CD4-positive, alpha-beta T cell treated with Interleukin-2 at 100 ng/mL for 4 hours (primary cell): ENCODE measurements at places on chromosomes 5 and 9.

DNA sequence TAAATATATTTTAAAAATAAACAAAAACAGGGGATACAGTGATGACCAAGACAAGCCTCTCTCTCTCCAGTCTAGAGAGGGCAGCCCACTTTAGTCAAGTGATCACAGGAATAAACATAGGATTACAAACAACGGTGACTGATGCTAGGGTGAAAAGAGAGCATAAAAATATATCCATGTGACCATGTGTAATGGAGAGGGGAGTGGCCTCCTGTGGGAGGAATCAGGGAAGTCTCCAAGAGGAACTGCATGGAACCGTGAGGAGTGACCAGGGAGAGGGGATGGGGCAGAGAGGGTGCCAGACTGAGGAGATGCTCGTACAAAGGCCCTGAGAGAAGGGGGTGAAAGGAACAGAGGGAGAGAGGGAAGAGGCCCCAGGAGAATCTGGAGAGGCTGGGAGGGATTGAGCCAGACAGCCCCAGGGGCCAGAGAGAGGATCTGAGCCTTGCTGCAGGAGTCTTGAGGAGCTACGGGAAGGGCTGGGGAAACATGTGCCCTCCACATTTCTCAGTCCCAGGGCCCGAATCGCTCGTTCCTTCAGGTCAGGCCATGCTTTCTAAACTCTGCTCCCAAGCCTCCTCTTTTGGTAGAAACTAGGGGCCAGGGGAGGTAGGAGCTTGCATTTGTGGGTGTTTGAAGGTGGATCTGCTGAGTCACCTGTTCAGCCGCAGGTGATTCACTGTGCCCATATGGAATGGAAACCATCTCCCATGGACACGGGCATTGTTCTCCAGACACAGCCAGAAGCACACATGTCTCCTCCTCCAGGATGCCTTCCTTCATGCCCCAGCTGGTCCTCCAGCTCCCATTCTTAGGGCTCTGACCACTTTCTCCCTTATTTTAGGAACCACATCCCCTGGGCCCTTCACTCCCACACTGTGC, 63.8 kb downstream of the PAX5 start:
- DNase-seq: no peak

DNA sequence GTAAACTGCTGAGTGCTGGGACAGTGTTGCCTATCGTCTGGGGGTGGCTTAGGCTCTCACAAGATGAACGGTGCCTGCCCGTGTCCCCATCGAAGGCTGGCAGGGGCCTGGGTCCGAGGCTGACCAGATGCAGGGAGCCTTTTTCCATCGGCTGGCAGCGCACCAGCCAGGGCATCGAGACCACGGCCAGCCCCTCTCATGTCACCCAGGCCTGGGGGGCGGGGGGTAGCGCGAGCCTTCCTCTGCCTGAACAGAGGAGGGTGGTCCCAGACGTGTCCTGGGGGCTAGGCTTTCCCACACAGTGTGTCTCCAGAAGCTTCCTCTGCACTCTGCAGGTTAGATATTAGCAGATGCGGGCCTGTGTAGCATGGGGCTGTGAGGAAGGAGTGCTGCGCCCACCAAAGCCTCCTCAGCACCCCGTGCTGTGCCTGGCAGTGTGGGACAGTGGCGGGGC, 17.3 kb downstream of the FGD3 start:
- DNase-seq: no peak

DNA sequence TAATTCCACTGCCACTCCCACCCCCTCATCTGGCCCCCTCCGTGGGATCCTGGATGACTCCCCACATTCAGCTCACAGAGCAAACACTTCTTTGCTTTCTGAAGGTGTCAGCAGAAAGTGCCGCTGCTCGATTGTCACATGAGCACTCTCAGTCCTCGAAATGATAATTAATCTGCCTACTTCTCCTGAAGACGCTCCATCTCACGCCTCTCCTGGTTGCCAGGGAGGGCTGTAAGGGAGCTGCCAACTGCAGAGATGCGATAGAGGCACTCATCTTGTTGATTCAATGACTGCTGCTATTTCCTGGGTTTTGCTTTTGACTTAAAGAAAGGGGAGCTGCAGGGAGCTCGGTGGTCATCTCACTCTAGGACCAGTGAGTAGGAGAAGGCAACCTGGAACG, 206.5 kb downstream of the DAB2IP start:
- DNase-seq: no peak

DNA sequence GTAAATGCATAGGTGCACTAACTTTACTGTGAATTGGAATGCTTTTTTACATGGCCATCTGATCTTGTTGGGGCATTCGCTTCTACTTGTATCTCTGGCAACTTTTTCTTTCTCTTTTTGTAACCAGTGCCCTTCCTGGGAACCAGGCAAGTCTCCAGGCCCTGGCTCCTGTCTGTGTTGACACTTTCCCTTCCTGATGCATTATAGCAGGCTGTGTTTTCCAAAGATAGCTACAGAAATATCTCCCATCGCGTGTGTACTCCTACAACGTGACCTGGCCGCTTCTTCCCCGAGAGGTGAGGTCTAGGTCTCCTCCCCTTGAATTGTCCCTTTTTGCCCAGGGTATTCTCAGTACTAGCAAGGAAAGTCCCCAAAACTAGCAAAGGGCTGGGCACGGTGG, 81.1 kb upstream of the SPIN1 start:
- DNase-seq: no peak

- DNase-seq: no peak
Observed at GRCh38 chr9:12784461-12785259, 9.8 kb downstream of the LURAP1L start.

GRCh38 chr9:8733131-8733954, 933.8 kb upstream of the DMAC1 start:
- DNase-seq: no peak

DNA sequence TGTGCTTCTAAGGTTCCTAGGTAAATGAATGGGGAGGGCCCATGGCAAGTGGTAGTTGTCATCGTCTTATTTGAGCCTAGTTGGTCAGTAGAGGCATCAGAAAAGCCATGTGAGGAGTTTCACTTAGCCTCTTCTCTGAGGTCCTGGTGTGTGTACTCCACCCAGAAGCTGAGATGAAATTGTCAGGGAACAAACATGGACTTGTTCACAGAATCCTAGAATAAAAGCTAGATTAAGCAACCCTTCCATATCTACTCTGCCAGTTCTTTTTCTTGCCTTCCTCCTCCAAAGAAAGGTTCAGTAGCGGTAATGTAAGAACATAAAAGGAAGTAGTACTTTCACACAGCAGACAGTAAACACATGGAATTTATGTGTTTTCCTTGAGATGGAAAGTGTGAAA, 70.4 kb downstream of the ARHGAP26 start:
- DNase-seq: no peak

- no peak for DNase-seq
Observed at GRCh38 chr5:96321345-96321744, 111.7 kb downstream of the PCSK1 start.

- no peak for DNase-seq
Observed at GRCh38 chr9:131579789-131580211, 34.5 kb downstream of the PRRT1B start.

GRCh38 chr9:135098400-135099105, 11.1 kb downstream of the OLFM1 start:
- no peak for DNase-seq

DNA sequence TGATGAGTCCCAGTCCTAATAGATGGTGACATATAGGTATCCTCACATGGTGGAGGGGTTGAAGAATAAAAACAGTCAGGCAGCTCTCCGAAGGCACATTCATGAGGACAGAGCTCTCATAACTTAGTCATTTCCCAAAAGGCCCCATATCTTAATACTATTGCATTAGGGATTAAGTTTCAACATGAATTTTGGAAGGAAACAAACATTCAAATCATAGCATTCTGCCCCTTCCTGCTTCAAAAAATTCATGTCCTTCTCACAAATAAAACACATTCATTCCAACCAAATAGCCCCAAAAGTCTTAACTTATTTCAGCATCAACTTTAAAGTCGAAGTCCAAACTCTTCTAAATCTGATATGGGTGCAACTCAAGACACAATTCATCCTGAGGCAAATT, 277.2 kb upstream of the NR4A3 start:
- no peak for DNase-seq

DNA sequence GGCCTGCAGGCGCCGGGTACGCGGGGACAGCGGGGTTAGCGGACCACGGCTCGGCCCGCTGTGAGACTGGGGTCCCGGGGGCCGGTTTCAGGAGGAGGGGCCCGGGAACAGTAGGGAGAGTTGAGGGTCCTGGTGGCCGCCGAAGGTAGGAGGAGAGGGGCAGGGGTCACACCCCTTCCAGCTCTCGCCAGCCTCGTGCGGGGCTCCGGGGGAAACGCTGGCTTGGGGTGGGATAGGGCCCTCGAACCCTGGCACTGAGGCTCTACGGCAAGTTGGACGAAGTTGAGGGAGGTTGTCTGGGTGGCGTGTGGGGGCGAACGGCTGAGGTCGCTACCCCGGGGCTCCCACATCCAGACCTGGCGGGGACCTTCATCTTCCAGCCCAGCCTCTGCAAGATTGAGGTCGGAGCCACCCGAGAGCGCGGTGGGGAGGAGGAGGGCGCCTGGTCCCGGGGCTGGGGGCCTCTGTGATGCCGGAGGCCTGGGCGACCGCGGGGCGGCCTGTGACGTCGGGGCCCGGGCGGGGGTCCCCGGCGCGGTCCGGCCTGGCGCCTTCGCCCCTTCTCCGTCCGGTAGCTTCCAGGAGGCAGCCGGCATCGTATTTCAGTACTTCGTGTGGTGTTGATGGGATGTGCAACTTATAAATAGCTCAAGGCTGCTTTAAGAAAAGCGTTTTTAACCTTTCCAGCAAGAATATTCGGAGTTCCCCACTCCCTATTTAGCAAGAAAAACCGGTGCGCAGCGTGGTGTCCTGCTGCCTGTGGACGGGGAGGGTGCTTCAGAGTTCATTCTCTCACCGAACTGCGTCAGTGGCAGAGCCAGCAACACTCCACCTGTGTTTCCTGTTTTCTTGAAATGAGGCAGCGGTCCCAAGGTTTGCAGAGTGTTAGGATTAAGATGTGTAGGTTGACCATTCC, 902 bp downstream of the HABP4 start:
- DNase-seq: peak; percentile 42

DNA sequence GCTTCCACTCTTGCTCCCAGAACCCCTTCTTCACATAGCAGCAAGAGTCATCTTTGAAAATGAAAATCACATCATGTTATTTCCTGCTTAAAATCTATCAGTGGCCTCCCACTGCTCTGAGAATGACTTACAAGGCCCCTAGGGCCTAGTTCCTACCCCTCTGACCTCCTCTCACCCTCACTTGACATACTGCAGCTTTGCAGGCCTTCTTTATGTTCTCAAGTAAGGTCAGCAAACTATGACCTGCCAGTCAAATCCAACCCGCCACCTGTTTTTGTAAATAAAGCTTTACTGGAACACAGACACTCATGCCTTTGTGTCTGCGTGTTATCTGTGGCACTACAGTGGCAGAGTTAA, 185.7 kb downstream of the NR3C1 start:
- no peak for DNase-seq

DNA sequence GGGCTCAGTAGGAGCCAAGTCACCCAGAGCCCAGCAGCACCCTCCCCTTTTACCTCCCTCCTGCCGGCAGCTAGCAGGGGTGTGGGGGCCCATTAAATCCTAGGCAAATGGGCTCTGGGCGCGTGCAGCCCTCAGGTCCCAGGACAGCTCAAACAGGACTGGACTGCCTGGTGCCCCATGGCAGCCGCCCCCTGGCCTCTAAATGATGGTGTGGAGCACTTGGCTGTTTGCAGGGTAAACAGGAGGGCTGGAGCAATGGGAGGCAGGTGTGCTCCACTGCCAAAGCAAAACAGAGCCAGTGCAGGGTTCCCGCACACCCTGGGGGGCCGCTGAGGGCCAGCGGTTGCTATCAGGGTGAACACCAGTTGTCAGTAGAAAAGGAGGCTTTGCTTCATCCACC, 55.9 kb upstream of the C5orf58 start:
- no peak for DNase-seq

DNA sequence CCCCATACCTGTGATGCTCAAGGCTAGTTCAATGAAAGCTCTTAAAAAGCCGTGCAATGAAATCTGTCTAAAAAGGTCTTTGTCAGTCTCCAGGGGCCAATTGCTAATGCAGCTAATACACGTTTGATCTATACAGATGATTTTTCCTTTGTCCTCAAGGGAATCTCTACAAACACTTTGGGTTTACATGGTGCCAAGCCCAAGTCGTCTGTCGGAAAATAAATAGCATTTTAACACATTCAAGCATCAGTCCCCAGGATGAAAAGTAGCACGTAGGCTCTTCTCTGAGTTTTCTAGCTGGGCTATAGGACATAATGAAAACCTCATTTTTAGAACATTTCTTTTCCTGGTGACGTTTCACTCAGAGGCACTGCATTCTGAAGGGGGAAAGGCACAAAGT, 477.4 kb upstream of the WWC1 start:
- no peak for DNase-seq

DNA sequence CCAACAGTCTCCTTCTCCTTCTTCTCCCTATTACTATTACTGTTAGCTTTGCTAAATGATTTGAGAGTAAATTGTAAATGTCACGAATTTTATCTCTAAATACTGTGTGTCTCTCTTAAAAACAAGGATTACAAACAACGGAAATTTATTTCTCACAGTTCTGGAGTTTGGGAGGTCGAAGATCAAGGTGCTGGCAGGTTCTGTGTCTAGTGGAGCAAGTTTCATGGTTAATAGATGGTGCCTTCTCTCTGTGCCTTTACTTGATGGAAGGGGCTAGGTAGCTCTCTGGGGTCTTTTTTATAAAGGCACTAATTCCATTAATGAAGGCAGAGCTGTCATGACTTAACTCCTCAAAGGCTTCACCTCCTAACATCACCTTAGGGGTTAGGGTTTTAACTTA, 237.9 kb downstream of the MAN2A1 start:
- DNase-seq: no peak

- no peak for DNase-seq
Observed at GRCh38 chr5:1718669-1719068, 81.0 kb downstream of the MRPL36 start.

GRCh38 chr9:29806937-29807618, 2233.8 kb upstream of the C9orf72 start:
- no peak for DNase-seq

DNA sequence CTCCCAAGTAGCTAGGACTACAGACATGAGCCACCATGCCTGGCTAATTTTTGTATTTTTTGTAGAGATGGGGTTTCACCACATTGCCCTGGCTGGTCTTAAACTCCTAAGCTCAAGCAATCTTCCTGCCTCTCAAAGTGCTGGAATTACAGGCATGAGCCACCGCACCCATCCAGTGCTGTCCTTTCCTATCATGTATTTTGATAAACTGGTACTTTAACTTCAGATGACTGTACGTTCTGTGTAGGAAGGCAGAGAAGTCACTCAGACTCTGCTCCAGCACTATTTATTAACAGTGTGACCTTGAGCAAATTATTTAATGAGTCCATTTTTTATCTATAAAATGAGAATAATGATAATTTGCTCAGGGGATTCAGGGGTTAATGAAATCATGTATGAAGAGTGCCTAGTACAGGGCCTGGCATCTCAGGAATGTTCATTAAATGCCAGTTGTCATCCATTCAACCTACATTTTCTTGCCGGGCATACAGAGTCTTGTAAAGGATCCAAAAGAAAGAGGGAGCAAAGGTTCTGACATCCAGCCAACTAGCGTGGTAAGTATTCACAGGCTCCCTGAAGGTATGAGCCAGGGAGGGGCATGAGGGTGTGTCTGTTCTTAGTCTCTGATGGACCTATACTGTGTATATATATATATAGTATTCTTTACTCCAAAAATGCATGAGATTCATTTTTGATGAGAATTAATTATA, 201.9 kb downstream of the PBX3 start:
- no peak for DNase-seq

GRCh38 chr5:69152731-69153130, 14.2 kb upstream of the CCNB1 start:
- no peak for DNase-seq
